ENCODE measurements at places on chromosomes 1 and 21. TPM values are rescaled to one million over a fixed set of nuclear protein-coding genes. Genes with fewer than 3 reads are reported as not detected.

The CDA gene
- not detected for total RNA-seq

The SV2A gene
- total RNA-seq: 25.0 TPM

DNA sequence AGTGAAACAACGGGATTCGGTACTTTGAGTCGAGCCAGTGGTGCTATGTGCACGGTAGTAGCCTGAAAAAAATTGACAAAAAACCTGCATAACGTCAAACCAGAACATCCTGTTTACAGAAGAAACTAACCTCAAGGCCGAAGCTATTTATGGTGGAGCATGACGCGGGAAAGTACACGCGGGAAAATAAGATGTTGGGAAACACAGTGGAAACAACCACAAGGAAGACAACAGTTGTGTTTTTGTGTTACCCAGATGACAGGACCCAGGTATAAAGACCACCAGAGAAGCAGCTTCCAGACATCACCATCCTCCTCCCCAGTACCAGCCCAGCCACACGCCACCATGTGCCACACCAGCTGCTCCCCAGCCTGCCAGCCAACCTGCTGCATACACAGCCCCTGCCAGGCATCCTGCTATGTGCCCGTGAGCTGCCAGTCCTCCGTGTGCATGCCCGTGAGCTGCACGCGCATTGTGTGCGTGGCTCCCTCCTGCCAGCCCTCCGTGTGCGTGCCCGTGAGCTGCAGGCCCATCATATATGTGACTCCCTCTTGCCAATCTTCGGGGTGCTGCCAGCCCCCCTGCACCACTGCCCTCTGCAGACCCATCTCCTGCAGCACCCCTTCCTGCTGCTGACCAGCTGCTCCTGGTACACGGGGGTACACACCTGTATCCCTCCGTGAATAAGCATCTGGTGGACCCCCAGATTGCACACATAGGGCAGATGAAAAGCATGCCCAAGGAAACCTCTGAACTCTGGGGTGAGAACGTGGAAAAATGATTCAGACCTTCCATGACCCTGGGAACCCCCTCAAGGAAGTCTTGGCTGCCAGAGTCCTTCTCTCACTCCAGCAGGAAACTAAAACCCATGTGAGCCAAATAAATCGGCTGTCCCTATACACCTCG lies at the start of gene KRTAP12-3:
Gene KRTAP12-3, plus strand, starts transcription at position 298 of the 906 bp plus-strand sequence. Its CDS starts 48 bp downstream, at position 346.
- no peak for DNase-seq

- DNase-seq: no peak
These were observed 157.7 kb downstream of the MAST2 start for GRCh38 chr1:45960930-45961715.

GRCh38 chr1:197393105-197393504 lies 125.1 kb downstream of the CRB1 start:
- DNase-seq: peak; percentile 8
